ENCODE measurements at places on chromosomes 16 and 17.

DNA sequence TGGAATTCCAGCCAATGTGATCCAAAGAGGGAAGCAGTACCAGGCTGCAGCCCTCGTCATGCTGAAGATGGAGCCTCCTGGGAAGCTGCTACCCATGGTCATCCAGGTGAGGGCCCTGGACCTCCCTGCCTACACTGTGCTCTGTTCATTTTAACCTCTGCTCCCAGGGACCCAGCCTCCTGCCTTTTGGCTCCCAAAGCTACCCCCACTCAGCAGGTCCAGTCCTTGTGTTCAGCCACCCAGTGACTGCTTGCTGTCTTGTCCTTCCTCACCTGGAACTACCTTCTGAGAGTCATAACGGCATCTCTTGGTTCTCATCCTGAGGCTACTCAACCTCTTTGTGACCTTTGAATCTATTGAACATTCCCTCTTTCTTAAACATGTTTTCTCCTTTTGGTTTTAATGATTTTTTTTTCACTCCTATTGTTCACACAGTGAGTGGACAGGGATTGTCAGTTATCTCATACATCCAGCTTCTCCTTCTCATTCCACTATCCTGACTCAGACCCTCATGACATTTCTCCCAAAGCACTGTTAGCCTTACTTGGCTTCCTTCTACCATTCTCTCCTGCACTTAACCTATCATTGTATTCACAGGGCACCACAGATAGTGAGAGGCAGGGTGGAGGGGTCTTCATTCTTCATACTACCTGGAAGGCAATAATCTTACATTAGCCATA lies 53.3 kb downstream of the GOSR1 start:
- DNase-seq, result no peak

DNA sequence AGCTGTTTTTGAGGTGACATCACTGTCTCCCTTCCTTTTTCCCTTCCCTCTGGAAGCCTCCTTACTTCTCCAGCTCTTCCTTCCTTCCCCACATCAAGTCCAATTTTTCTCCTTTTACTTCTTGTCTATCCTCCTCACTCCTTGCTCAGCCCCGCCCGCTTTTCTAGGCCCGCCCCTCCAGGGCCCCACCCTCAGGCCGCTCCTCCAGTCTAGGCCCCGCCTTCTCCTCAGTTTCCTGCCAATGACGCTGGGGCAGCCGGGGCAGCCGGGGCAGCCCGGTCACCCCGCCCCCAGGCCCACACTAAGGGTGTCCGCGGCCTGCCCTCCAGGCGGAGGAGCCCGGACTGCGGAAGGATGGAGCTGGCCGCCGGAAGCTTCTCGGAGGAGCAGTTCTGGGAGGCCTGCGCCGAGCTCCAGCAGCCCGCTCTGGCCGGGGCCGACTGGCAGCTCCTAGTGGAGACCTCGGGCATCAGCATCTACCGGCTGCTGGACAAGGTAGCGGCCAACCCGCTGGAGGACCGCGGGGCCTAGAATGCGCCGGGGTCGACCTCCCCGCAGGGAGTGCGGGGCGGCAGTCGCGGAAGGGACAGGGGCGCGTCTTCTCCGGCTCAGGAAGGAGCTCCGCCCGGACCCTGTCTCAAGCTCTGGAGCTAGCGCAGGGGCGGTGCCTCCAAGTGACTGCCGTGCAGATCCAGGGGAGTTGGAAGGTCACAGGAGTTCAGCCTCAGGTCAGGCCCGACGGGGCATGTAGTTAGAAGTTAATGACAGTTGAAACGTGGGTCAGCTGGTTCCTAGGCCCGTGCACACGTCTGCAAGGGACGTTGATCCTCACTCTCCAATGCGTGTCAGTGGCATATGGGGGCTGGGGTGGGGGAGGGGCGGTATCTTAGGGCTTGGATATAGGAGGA lies at the start of gene PCTP:
PCTP (plus strand) TSS at position 302 of the 908 bp plus-strand sequence; CDS start at position 355, 53 bp downstream.
- DNase-seq, result peak; percentile 91

DNA sequence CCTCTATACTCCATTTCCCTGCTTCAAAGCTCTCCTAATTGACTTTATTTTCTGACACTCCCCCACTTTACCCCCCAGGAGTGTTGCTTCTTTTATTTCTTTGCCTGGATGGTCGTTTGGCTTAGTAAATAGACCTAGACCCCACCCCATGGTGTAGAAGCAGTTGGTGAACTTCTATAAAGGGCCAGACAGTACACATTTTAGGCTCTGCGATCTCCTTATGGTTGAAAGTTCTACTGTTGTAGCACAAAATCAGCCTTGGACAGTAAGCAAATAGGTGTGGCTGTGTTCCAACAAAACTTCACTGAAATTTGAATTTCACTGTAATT lies 31.9 kb downstream of the ZNF287 start:
- DNase-seq, result no peak

DNA sequence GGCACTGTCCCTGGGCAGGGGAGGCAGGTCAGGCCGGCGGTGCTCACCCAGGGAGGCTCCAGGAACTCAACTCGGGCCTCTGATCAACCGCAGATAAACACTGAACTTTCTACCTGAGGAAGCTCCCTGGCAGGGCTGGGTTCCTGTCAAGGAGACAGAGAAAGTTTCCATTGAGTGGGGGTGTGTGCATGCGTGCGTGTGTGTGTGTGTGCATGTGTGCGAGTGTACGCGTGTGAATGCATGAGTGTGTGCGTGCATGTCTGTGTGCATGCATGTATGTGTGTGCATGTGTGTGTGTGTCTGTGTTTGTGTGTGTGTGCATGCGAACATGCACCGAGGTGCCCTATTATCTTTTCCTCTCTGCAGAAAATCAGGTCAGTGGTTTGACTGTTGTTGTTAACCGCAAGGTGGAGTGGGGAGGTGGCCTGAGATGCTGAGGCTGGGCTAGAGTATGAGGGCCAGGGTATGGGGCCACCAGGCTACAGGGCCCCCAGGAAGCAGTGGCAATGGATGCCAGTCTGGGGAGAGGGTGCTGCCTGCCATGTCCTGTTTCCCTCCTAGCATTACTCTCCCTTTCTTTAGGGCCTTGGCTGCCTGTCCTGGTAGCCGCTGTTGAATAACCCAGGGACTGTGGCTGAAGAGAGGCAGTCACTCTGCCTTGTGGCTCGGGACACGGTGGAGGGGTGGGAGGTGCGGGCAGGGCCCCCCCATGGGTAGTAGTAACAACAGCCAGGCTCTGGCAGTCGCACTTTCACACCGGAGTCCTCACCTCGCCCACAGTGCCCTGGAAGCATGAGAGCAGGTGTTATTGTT lies 24.0 kb downstream of the CCR7 start:
- DNase-seq, result peak; percentile 71

Data from stimulated activated CD4-positive, alpha-beta T cell treated with anti-CD3 and anti-CD28 coated beads, TNF-alpha, amount 100 ng/mL, for 24 hours (primary cell).